ENCODE measurements at places on chromosomes 3 and 15. TPM values are rescaled to one million over a fixed set of nuclear protein-coding genes. Genes with fewer than 3 reads are reported as not detected.

Gene KIF15
- polyA plus RNA-seq: 0.36 TPM

Gene ZSCAN29
- 14.9 TPM for polyA plus RNA-seq

Gene ZNF860
- polyA plus RNA-seq: 16.2 TPM

Gene RBMS3
- polyA plus RNA-seq: not detected

Gene MUSTN1
- 11.2 TPM for polyA plus RNA-seq

Gene SH2D7
- polyA plus RNA-seq: not detected

Gene SV2B
- 0.03 TPM for polyA plus RNA-seq

Gene GOLGA6L6
- polyA plus RNA-seq: not detected

Gene PLA2G4D
- polyA plus RNA-seq: not detected

Gene GOLGA6L10
- 0.73 TPM for polyA plus RNA-seq

Gene AADACL2
- polyA plus RNA-seq: not detected

Gene LDHAL6B
- polyA plus RNA-seq: not detected

Gene GOLGA6L7
- polyA plus RNA-seq: not detected

Gene CYP11A1
- not detected for polyA plus RNA-seq

Gene ST8SIA2
- polyA plus RNA-seq: not detected

Gene ZNF106
- polyA plus RNA-seq: 10.1 TPM

Gene CRABP1
- polyA plus RNA-seq: not detected

Gene MASP1
- not detected for polyA plus RNA-seq

Gene PROK2
- polyA plus RNA-seq: 0.07 TPM

Gene NR2F2
- not detected for polyA plus RNA-seq

Gene TF
- 0.36 TPM for polyA plus RNA-seq

Gene HTR3C
- not detected for polyA plus RNA-seq

Gene ATP11B
- 17.6 TPM for polyA plus RNA-seq

Gene NMB
- polyA plus RNA-seq: 1.4 TPM

Gene GP5
- 0.06 TPM for polyA plus RNA-seq

Gene RAB5A
- polyA plus RNA-seq: 21.7 TPM

Gene CELSR3
- 2.4 TPM for polyA plus RNA-seq

Gene OXTR
- 0.14 TPM for polyA plus RNA-seq

Gene SCN11A
- 0.07 TPM for polyA plus RNA-seq

Gene CSTA
- 1.0 TPM for polyA plus RNA-seq

Gene GABRG3
- polyA plus RNA-seq: not detected

Gene CRYGS
- 3.6 TPM for polyA plus RNA-seq

Gene CCR9
- 1.1 TPM for polyA plus RNA-seq
